ENCODE measurements at places on chromosomes 2 and 18.

- no peak for DNase-seq
Observed at GRCh38 chr2:24317491-24317920, 42.8 kb downstream of the ITSN2 start.

DNA sequence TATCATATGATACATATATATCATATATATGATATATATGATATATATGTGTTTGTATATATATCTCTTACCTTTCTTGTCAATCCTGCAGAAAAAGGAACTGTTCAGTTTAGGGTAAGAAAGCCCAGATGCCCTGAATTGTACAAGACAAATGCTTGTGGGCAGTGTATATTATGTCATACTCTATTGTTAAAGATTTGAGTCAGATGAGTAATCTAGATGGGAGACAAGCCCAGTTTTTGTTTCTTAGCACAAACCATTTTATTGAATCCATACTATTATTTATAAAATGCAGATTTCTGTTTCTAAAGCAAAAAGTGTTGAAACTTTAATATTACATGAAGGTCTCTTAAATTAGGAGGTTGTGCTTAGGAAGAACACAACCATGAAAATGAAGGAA, 90.6 kb downstream of the VRK2 start:
- no peak for DNase-seq

DNA sequence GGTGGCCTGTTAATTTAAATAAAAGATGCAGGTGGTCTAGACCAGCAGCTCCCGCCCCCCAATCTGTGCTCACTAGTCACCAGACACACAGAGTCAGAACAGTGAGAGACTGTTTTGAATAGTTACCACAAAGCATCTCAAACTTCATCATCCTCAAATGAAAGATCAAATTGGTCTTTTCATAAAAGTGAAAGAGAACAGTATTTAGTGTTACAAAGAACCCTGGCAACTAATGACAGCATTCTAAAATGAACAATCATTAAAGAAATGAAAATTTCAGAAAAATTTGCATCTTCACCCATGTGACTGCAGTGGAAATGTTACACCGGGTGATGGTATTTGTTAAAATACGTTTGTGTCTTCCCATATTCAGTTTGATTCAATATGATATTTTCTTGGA, 65.5 kb upstream of the PMAIP1 start:
- DNase-seq: no peak

- no peak for DNase-seq
Observed at GRCh38 chr2:156896294-156896693, 361.2 kb upstream of the GALNT5 start.

- no peak for DNase-seq
Observed at GRCh38 chr2:14297906-14298305, 334.6 kb upstream of the LRATD1 start.

DNA sequence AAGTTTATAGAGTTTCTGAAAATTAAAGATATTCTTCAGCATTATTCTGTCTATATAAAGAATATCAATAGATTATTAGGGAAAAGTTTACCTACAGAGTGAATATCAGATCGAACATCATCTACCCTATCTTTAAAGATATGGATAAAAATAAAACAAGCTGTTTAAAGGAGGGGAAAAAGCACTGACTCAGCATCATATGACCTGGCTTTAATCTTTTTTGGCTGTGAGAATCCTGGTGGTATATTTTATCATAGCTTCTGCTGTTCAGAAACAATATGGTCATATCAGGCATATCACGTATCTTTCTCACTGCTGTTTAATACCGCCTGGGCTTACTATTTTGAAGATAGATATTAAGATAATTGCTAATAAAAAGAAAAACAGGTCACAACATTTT, 80.2 kb downstream of the NEB start:
- DNase-seq: no peak

- DNase-seq: no peak
Observed at GRCh38 chr2:675051-675450, 2.2 kb downstream of the TMEM18 start.

DNA sequence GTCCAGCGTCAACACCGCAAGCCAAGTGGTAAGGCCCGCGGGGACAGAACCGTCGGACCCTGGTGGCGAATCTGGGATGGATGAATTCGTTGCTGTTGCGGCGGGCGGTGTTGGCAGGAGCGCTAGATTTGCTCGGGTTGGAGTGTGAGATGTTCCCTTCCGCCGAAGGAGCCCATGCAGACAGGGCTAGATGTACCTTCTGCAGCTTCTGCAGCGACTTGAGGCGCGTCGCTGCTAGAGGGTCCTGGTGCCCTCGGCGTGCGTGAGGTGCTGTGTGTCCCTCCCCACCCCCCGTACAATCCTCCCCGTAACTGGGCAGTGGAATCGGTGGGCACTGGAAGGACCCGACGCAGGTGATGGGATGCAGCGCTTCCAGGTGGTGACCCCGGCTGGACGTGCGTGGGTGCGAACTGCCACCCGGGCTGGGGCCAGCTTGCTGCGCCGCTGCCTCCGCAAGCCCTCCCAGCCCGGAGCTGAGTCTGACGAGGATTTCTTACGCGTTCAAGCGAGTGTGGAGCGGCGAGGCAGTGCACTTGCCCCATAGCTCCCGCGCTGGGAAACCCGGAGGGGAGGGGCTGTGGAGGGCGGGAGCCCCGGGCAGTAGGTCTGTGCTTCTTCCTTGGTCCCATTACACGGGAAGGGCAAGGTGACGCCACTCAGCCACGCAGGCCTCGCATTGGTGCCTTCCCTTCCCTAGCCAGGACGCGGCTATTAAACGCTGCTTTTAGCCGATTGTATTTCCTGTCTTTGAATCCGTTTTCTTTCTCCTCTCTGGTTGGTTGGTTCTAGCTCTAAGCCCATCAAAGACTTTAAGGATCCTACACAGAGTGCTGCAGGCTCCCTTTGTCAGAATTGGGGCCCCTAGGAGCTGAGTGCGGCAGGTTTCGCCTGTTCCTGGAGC, 34.2 kb downstream of the CHRNA1 start:
- DNase-seq: no peak

GRCh38 chr18:36625386-36625785, 203.4 kb downstream of the TPGS2 start:
- no peak for DNase-seq

DNA sequence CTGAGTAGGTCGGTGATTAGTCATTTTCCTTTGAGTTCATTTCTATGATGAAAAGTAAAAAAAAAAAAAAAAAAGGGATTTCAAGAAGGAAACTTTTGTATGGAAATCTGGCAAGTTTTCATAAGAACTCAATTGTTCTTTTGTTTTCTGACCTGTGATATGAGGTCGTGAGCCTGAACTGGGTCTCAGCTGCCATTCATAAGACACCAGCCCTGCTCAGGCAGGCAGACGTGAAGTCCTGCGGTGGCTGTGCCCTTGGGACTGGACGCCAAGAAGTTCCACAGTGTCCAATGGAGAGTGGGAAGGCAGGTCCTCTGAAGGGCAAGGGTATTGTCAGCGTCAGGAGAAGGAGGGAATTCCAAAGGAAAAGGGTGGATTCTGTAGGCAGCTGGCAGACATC, 183.9 kb downstream of the NCK2 start:
- no peak for DNase-seq

GRCh38 chr2:132550946-132551345, 119.1 kb downstream of the LYPD1 start:
- DNase-seq: no peak

DNA sequence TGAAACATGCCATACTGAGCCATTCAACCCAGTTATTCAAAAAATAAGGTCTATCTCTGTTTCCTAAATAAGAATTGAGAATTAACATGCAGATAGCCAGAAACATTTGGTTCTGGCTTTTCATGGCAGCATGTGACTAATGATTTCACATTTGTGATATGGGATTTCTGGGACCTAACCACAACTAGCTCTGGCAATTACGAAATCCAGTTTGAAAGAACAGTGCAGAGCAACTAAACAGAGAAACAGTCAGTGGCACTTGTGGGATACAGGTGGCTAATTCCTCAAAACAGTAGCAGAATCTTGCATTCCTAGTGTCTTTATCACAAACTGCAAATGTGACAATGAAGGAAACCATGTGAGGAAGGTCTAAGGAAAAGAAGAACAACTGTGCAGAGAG, 637.8 kb upstream of the CHAC2 start:
- DNase-seq: no peak

DNA sequence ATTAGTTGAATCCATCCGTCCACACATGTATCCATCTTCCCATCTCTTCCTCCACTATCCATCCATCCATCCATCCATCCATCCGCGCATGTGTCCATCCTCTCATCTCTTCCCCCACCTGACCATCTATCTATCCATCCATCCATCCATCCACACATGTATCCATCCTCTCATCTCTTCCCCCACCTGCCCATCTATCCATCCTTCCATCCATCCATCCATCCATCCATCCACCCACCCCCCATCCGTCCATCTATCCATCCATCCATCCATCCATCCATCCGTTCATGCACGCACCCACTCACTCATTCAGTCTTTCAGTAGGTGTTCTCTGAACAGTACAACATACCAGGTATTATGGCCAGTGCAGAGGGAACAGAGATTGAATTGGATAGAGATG, 18.9 kb upstream of the GREB1 start:
- DNase-seq: no peak

GRCh38 chr2:145399131-145399530, 879.2 kb upstream of the ZEB2 start:
- no peak for DNase-seq

- no peak for DNase-seq
Observed at GRCh38 chr2:121039679-121040078, 245.3 kb downstream of the TFCP2L1 start.

DNA sequence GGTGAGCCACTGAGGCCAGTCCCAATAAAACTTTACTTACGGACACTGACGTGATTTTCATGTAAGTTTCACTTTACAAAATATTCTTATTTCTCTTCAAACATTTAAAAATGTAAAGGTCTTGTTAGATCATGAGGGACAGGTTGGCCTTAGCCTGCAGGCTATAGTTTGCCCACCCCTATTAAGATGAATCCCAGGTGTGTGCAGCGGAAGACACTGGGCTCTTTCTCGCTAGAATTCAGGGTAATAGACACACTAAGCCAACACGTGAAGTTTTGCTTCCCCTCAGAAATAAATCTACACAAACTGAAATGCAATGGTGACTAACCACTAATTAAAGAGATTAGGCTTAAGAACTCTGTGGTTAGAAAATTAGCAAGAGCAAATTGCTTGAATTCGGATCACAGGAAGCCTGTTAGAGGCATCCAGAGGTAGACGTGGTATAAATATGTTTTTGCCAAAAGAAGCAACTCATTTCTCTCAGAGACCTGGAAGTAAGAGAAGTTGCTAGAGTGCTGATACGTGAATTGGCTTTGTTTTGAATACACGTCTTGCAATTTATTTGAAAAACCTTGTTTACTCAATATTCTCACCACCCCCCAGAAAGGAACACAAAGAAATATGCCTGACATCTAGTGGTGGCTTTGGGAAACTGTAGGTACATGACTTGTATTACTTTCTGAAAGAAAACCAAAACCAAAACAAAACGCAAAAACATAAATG, 151.6 kb downstream of the DTNB start:
- DNase-seq: no peak

GRCh38 chr2:238632181-238633060, 205.7 kb downstream of the ASB1 start:
- no peak for DNase-seq

DNA sequence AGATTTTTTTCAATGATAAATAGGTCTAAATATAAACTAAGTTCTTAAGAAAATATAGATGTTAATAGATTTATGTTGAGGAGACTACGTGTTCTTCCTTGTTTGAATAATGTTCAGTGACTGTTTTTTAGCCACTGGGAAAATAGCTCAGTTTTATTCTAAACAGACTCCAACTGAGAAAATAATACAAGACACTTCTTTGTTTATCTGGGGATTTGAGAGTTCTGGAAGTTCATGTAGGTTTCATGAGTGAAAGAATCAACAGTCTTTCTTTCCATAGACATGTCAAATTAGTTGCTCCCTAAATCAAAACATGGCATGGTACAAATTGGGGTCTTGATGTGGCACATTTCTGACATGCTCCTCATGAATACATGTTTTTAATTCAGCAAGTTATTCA, 177.7 kb downstream of the MREG start:
- no peak for DNase-seq

DNA sequence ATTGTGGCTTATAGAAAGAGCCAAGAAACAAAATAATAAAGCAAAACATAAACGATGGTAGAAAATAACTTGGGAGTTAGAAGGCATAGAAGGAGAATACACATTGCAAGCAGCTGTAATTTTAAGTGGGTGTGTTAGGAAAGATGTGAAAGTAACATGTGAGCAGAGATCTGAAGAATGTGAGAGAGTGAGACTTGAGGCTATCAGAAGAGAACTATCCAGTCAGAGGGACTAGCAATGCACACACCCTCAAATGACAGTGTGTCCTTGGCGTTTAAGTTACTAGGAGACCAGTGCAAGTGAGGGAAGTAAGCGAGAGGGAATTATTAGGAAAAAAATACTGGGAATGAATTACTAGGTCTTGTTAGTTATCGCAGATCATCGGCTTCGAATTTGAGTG, 304.9 kb downstream of the DSEL start:
- DNase-seq: no peak

GRCh38 chr2:12363138-12363537, 353.6 kb upstream of the TRIB2 start:
- DNase-seq: no peak

DNA sequence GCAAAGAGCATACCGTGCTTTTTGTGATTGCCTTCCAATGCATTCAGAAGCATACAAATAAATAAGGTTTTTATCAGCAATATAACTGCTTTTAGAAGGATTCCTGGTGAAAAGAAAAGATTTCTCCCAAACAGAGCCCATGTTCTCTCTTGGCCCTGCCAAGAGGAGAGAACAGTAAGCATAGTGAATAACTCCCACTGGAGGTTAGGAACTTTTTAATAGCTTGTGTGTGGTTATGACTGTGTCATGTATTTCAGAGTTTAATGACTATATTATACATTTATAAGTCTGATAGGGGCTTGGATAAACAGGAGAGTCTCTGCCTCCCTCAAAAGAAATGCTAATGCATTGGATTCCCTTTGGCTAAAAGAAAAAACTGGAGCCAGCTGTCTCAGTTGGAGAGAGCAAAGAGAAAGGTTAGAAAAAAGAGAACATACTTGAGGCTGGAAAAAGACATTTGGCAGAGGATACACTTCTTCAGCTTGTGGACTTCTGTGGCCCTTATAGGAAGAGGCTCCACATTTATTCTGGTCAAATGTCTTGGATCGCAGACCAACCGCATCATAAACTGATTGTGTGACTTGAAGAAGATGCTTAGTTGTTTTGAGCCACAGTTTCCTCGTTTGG, 63.0 kb upstream of the SPRED2 start:
- no peak for DNase-seq

DNA sequence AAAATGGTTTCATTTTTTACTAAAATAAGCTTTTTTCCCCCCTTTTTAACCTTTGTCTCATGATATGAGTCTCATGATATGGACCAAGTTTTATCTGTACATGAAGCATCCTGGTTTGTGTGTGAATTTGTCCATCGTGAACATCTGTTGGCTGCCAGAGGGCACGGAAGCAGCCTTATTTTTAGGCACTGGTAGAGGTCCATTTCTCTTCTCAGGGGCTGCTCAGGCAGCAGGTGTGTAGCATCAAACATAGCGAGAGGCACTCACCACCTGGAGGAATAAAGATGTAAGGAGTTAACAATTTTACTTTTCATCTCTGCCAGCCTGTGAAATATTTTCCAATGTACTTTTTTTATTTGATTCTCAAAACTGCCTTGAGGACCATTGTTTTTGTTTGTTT, 134.5 kb downstream of the RHBDD1 start:
- DNase-seq: no peak
